Motor neuron (in vitro differentiated cells): ENCODE measurements at places on chromosomes 6 and 20.
A peak's percentile ranks its signal among the peaks of the same experiment; 100 is the strongest.

- no peak for ATAC-seq
Measured at GRCh38 chr6:91786474-91787184, 1199.8 kb upstream of the MAP3K7 start.

GRCh38 chr6:118704915-118705314 is 53.5 kb upstream of the CEP85L start:
- no peak for ATAC-seq

- ATAC-seq, result no peak
Measured at GRCh38 chr6:7921632-7922092, 11.1 kb upstream of the TXNDC5 start.

- ATAC-seq, result no peak
Measured at GRCh38 chr6:157215717-157216116, 107.6 kb downstream of the TMEM242 start.

DNA sequence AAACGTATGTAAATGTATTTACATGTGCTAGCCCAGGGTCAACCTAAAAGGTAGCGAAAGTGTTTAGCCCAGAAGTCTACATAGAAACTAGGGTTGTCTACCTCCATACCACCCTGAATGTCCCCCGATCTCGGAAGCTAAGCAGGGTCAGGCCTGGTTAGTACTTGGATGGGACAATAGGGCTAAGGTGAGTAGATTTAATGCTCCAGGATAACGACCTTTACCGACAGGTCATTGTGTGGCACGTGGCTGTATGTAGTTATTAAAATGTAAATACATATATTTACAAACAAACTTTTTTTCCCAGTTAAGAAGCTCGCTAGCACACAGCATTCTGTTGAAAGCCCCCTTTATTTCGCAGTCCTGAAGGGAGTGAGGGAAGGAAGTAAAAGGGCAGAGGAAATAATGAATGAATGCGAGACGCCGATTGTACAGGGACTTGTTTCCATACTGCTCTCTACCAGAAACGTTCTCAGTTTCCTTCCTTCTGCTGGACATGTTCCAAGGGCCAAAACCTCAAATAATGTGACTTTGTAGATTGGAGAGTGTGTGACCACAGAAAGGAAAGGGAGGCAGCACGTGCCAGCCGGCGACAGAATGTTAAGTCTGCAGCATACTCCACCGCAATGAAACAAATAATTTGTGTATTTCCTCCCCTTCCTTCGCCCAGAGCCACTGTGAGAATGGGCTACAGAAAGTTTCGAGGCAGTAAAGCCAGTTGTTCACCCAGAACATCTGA is 612 bp downstream of the ADAT2 start:
- ATAC-seq, result peak; percentile 7

DNA sequence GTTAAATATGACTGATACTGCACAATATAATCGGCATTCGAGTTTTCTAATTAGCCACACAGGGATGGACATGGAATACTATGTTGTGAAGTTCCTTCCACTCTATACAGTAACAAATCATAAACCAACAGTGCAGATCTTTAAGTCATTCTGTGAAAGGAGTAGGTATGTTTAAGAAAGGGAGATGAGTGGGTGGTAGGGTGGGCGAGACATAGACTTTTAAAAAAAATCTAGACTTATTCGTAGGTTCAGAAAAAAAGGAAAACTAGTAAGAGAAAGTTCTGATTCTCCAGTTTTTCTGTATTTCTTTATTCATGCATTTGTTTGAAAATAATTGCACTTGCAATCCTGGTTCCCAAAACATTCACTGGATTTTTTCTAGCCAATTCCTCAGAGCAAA is 61.8 kb downstream of the SYNDIG1 start:
- no peak for ATAC-seq
